ENCODE measurements at places on chromosomes 1 and 21.

GRCh38 chr1:165882168-165882837 lies 54.9 kb downstream of the UCK2 start:
- no peak for DNase-seq

DNA sequence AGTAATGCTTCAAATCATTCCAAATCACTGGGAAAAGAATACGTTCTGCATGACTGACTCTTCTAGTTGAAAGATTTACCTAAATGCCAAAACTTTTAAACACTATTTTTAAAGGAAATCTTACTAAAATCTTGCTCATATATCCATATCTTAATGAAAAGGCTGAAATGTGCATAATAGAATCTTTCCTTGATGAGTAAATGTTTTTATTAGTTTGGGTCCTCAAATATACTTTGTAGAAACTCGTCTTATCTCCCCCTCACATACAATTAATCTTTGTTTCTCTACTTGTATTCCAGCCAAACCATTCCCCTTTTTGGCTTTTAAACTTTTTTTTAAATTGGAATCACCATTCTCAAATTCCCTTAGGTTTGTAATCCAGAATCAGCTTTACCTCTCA lies 110.2 kb downstream of the NTNG1 start:
- no peak for DNase-seq

- no peak for DNase-seq
Observed at GRCh38 chr1:195236991-195237889, 1371.0 kb downstream of the KCNT2 start.

DNA sequence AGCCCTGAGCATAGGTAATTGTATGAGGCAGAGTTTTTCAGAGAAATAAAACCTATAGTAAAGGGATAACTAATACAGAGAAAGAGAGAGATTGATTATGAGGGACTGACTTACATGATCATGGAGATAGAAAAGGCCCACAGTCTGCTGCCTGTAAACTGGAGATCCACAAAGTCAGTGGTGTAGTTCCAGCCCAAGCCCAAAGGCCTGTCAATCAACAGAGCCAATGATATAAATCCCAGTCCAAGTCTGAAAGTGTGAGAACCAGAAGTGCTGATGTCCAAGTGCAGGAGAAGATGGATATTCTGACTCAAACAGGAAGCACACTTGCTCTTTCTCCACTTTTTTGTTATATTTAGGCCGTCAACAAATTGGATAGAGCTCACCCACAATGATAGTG lies 340.1 kb upstream of the RGS18 start:
- DNase-seq, result no peak

Measured in HepG2 (cell line).